ENCODE measurements at places on chromosomes 1 and 21. TPM values are rescaled to one million over a fixed set of nuclear protein-coding genes. Genes with fewer than 3 reads are reported as not detected.
A peak's percentile ranks its signal among the peaks of the same experiment; 100 is the strongest.

GRCh38 chr1:59979666-59980065 lies 53.1 kb upstream of the CYP2J2 start:
- no peak for DNase-seq

GRCh38 chr1:114512595-114513280 lies 1.7 kb upstream of the TRIM33 start:
- no peak for DNase-seq

GRCh38 chr1:248618878-248619277 lies 16.0 kb downstream of the OR2T11 start:
- no peak for DNase-seq

DNA sequence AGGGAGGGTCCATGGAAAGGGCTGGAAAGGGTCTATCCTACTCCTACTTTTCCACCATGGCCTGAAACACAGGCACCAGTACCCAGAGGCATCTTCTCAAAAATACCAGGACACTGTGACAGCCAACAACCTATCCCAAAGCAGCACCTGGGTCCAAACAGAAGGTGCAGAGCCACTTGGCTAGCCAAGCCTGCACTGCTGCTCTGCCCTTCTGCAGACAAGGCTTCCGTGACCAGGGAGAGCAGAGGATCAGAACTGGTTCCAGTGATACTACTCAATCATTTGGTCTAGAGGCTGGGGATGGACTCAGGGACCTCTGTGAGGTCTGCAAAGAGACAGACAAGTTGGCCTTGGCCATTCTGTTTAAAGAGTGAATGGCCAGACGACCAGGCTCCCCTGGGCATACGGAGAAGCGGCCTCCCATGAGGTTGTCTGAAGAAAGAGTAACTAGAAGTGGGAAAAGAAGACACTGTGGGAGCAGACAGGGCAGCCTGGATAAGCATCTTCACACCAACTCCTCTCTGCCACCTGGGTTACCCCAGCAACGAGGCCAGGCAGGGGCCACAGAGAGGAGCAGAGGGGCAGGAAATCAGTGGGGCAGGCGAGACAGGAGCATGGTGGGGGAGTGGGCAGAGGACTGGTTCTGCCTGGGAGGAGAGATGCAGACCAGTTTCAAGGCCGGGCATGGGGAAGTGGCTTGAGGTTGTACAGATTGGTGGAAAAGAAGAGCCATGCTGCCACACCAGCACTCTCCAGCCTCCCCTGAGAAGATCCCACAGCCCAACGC lies 5.7 kb downstream of the KCNN3 start:
- DNase-seq: no peak

GRCh38 chr1:42358791-42359190 lies 21.8 kb upstream of the RIMKLA start:
- peak; percentile 11 for DNase-seq

DNA sequence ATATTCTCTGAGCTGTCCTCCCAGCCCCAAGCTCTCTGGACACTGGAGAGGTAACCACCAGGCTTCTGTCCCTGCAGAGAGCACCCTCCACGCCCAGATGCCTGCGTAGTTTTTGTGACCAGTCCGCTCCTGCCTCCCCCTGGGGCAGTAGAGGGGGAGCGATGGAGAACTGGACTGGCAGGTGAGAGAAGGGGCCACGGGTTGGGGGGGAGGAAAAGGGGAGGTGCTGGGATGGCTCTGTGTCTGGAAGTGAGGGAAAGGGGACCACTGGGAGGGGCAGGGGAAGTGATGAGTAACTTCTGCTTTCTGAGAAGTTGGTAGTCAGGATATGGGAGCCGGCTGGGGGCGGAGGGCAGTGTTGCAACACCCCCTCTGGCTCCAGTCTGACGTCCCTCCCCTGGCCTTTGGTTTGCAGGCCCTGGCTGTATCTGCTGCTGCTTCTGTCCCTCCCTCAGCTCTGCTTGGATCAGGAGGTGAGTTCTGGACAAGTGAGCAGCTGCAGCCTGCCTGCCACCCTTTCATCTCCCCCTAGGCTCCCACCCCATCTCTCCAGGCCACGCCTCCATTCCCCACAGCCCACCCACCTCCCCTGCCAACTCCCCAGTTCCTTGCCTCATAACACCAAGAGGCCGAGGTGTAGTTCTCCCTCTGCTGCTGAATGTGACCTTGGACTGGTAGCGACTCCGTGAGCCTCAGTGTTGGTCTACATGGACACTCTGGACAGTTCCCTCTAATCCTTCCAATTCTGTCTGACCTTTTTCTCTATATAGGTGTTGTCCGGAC lies 3.1 kb downstream of the ADAMTSL4 start:
- DNase-seq: no peak

GRCh38 chr1:180208264-180208663 lies 21.8 kb upstream of the LHX4 start:
- no peak for DNase-seq

DNA sequence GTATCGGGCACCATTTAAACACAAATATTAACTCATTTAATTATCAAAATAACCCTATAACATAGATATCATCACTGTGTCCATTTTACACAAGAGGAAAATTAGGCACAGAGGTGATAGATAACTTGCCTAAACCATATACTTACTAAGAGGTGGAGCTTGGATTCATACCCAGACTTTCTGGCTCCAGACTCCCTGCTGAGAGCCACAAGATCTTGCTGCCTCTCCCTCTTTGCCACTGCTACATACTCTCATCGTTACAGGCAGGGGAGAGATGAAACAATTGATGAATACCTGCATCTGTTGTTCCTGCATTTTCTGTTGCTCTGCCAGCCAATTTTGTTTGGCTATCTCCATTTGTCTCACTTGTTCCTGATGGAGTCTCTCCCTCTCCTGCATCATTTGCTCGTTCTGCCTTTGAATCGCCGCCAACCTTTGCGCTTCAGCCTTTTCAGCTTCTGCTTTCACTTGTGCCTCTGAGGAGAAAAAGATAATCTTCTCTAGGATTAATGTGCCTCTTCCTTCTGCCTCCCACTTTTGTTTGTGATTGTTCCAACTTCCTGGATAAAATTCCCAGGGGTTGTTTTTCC lies 10.6 kb downstream of the GBP5 start:
- DNase-seq: no peak

DNA sequence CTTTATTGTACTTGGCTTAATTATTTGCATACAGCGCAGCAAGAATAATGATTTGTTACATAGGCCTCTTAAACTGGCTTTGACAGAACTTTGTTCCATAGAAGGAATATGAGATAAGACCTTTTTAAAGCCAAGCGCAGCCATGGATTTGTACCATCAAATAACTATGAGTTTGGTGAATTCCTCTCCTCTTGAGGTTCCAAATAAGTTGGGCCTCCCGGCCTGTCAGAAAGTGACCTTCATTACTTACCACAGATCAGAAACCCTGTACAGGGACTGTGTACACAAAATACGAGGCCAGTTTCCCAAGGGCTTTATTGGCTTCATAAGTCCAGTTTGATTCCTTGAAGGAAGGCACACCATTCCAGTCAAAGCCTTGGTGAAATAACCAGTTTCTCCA lies 21.8 kb upstream of the HSD3B1 start:
- DNase-seq: no peak

DNA sequence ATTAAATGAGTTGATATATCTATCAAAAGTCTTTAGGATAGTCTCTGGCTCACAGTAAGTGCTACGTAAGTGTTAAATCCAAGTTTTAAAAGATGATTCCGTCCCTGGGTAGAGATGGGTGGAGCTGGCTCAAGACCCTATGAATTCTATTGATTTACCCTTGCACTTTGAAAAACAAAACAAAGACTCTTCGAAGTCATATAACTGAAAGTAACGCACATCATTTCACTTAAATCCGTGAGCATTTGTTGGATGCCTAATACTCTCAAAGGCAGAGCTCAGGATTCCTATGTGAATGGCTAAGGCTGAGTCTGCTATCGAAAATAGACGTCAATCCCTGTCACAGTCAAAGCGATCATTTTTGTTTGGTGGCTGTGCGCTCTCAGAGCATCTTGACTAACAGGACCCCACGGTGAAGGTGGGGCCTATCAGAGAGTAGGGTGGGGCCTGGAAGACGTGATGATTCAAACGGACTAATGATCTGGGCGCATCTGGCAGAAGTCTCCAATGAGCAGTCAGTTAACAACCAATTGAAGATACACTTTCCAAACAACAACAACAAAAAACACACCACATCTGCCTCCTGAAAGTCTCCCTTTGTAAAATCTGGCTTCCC lies 1.2 kb upstream of the NUCKS1 start:
- DNase-seq: no peak

The ERICH3 gene
- total RNA-seq: not detected

The RHBG gene
- 0.11 TPM for total RNA-seq

The TACSTD2 gene
- 5.1 TPM for total RNA-seq

The PTCH2 gene
- total RNA-seq: 0.96 TPM

The ATP5IF1 gene
- 314 TPM for total RNA-seq
